ENCODE measurements at places on chromosomes 7 and 10.

DNA sequence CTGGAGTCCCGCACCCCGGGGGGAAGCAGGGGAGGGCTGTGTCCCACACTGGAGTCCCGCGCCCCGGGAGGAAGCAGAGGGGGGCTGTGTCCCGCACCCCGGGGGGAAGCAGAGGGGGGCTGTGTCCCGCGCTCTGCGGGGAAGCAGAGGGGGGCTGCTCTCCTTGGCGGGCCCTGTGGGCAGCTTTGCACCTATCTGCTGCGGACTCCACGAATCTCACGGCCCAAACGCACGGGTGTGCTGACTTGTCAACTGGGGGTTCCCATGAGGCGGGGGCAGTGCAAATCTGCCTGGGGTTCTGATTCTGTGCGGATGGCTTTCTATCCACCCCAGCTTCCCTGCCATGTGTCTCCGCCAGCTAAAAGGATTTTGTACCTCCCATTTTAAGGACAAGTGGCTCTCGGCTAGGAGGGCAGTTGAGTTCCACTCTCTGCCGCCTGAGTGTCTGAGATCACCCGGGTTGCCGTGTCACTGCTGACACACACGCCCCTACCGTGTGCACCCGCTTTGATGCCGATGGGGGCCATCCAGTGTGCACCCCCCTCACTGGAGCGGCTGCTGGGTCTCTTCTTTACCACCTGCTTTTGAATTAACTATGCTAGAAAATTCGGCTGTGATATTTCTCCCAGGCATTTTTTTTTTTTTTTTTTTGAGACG lies 20.5 kb downstream of the GPER1 start:
- peak; percentile 24 for DNase-seq

- peak; percentile 80 for DNase-seq
These were observed 95.8 kb upstream of the CACUL1 start for GRCh38 chr10:118850418-118851061.

- no peak for DNase-seq
These were observed 718 bp downstream of the DYNC2I1 start for GRCh38 chr7:158856883-158857668.

GRCh38 chr10:122140941-122141623 lies 130.0 kb upstream of the BTBD16 start:
- DNase-seq: peak; percentile 94

GRCh38 chr10:33760056-33760943 lies 425.8 kb upstream of the NRP1 start:
- DNase-seq: no peak

GRCh38 chr7:87328281-87328680 lies 17.2 kb upstream of the CROT start:
- DNase-seq: no peak

- DNase-seq: no peak
These were observed 69.1 kb downstream of the MEST start for GRCh38 chr7:130560972-130561371.

DNA sequence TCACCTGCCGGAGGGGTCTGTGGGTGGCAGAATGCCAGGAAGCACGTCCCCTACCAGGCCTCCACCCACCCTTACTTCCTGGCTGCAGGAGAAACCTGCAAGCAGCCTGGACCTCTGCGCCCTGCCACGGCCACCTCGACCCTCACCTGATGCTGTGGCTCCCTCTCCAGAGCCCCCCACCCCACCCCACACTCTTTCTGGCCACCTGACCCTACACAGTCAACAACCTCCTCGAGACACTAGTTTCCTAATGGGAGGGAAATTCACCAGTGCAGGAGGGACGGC lies 91.3 kb downstream of the PRKAG2 start:
- no peak for DNase-seq

GRCh38 chr7:125661-126060 lies 66.7 kb upstream of the FAM20C start:
- DNase-seq: no peak

GRCh38 chr7:12323415-12323814 lies 80.2 kb downstream of the VWDE start:
- DNase-seq: no peak

DNA sequence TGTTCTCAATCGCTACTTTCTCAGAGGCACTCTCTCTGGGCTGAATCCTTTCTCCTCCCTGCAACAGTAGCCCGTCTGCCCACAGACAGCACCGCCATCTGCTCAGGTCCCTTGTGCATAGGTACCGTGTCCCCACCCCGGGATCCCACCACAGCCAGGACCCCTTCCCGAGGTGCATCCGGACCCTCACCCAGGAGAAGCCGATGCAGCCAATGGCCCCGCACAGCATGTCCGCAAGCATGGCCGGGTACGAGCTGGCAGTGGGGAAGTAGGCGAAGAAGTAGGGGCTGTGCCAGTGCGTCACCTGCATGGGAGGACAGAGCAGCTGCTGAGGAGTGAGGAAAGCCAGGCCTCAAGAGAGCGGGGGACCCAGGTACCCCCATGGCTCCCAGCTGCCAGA lies 25.5 kb downstream of the DDC start:
- no peak for DNase-seq

GRCh38 chr7:96727534-96728088 lies 18.0 kb upstream of the SEM1 start:
- DNase-seq: no peak

DNA sequence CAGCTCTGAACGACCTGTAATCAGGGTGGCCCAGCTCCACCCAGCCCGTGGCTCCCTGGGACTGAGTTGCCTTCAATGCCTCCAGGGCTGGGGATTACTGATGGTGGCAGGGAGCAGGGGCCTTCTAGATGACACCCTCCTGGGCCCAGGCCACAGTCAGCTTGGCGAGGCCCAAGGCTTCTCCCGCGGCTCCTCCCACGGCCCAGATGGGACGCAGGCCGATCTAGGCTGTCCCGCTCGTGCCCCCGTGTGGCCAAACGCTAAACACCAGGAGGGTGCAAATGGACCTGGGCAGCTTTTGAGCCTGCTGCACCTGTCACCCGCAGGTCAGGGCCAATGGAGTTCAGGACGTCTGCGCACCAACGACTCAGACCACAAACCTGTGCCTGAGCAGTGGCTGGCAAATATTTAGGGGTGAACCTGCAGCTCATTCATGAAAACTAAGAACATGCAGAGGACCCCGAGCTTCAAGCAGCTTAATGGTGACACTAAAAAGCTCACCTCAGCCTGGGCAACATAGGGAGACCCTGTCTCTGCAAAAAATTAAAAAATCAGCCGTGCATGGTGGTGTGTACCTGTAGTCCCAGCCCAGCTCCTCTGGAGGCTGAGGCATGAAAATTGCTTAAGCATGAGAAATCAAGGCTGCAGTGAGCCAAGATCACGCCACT lies 43.2 kb downstream of the ASB13 start:
- DNase-seq: peak; percentile 93

DNA sequence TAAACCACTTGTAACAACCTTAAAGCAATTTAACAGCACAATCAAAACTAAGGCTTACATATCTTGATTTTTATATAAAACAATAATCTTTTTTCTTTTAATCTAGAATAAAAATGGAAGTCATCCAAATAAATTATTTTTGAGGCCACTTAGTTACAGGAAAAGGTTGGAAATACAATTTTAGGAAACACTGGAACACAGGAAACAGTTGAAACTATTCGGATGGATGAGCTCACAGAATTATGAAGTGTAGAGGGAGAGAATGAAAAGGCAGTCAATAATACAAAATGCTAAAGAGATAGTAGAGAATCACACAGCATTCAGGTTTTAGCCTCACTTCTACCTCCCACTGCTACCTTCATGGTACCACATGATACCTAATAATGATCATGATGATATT lies 124.2 kb downstream of the SEMA3D start:
- DNase-seq: no peak

GRCh38 chr10:61397175-61397986 lies 55.8 kb downstream of the TMEM26 start:
- no peak for DNase-seq

DNA sequence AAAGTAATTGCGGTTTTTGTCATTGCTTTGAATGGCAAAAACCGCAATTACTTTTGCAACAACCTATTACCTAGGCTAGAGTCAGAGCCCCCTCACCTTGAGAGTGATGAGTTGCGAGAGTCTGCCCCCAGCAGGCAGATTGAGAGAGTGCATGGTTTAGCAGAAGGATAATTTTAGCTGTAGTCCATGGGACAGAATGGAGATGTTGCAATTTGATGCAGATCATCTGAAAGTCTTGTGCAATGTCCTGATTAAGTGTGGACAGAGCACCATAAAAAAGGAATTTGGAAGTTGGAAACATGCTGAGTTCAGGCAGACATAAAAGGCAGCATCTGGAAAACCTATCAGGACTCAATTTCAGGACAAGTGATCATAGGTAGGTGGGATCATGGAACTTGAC lies 48.7 kb downstream of the GPR141 start:
- DNase-seq: peak; percentile 43

DNA sequence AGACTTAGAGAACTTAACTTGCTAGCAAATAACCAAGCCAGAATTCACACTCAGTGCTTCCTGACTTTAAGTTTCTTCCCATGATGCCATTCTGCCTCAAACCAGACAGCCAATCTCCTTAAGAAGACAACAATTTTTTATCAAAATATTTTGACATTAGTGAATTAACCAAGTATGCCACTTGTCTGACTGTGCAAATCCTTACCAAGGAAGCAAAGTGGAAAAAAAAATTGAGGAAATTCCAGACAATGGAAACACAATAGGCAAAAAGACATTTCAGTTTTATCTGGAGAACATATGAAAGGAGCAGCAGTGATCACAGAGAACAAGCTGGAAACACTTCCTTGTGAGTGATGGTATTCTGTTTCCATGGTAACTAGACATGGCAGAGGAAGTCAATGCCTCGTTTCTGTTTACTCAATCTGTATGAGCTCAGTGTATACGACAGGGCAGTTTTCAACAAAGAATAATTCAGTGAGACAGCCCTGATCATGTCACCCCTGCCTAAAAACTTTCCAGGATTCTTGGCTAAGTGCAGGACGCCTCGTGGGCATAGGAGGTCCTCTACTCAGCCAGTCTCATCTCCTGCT lies 114.2 kb downstream of the DYNC1I1 start:
- DNase-seq: no peak

GRCh38 chr7:142548978-142549377 lies 200.3 kb upstream of the PRSS1 start:
- DNase-seq: no peak

- no peak for DNase-seq
These were observed 104.5 kb downstream of the GRID1 start for GRCh38 chr10:86261941-86262687.

GRCh38 chr7:638256-639011 lies 88.1 kb upstream of the DNAAF5 start:
- no peak for DNase-seq

GRCh38 chr10:77501152-77501845 lies 136.3 kb downstream of the KCNMA1 start:
- no peak for DNase-seq

- DNase-seq: peak; percentile 91
These were observed 14.7 kb upstream of the MICALL2 start for GRCh38 chr7:1473864-1474512.

GRCh38 chr10:16787361-16787791 lies 29.8 kb downstream of the RSU1 start:
- no peak for DNase-seq

DNA sequence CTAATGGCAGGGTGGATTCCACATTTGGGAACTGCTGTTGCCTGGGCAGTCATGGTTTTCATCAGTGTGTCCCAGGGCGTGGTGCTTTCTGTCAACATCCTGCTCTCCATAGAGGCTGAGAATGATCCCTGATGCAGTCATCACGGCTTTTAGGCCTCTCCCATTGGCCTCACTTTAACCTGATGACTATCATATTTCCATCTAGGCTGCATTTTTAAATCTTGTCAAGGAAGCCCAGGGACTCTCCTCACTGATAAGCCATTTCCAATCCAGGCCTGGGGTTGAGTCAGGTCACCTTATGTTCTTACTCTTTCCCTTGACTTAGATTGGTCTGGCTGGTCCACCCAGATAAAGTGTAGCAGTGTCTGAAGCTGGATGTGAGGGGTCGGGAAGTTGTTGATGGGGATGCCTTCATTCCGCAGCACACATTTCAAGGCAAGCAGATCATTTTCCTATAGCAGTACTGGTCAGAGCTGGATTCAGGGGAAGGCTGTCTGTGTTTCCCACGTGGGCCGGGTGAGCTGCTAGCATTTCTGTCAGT lies 177.0 kb downstream of the AUTS2 start:
- peak; percentile 58 for DNase-seq

DNA sequence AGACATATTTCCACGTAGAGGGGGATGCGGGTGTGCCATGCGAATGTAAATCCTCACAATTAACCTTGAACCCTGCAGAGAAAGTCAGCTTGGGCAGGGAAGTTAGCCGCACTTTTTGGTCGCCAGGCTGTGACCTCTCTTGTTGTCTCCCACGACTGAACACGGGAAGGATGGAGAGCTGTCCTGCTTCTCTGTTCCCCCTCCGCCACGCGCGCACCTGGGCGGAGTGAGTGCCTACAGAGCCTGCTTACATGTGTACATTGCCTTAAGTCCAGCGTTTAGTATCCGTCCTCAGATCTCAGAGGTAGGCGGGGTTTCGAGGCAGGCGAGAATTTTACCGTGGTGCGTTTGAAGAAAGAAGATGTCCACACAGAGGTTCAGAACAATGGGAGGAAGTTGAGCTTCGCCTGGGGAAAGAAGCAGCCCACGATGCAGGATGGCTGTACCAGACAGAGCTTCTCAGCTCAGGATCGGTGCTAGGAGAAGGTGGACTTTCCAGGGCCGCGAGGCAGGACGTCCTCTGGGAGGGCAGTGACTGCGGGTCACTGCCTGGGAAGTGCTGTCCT lies 482 bp upstream of the ERCC6 start:
- peak; percentile 56 for DNase-seq

DNA sequence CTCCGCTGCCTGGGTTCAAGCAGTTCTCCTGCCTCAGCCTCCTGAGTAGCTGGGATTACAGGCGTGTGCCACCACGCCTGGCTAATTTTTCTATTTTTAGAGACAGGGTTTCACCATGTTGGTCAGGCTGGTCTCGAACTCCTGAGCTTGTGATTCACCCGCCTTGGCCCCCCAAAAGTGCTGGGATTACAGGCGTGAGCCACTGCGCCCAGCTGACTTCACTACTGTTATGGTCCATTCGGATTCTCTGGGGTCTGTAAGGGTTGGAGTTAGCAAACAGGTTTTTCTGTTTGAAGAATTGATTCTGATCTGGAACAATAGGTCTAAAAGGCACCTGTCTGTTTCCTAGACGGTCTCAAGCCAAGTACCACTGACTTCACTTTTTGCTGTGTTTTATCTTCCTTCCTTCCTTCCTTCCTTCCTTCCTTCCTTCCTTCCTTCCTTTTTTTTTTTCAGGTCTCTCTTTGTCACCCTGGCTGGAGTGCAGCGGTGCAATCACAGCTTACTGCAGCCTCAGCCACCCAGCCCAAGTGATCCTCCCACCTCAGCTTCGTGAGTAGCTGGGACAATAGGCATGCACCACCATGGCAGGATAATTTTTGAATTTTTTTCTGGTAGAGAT lies 192.2 kb downstream of the CAMK1D start:
- no peak for DNase-seq

- no peak for DNase-seq
These were observed 98.4 kb downstream of the VIPR2 start for GRCh38 chr7:159046300-159046699.

DNA sequence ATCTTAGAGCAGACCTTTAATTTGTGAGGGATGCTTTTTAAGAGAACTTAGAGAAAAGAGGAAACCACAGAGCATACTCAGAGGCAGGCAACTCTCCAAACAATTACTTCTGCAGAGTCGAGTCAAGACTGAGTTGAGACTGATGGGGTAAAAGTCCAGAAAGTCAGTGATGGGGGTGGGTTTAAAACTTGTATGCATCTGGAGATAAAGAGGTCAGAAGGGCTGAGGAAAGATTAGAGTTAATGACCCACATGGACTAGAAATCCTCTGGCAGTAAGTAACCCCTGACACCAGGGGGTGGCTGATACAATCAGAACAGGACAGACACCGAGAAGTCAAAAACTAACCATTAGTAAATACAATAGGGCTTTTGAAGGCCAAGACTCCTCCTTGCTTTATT lies 42.4 kb upstream of the SEPTIN7 start:
- DNase-seq: no peak

- DNase-seq: no peak
These were observed 172.3 kb downstream of the ADAM12 start for GRCh38 chr10:126215746-126216631.

All from left ventricle myocardium superior (tissue), 1 donor.